ENCODE measurements at places on chromosomes 3 and 15. TPM values are rescaled to one million over a fixed set of nuclear protein-coding genes. Genes with fewer than 3 reads are reported as not detected.

The IRAK2 gene
- total RNA-seq: 40.7 TPM

The CEP19 gene
- 1.9 TPM for total RNA-seq

The ARHGAP31 gene
- 0.43 TPM for total RNA-seq

The P2RY13 gene
- total RNA-seq: not detected

The TERC gene
- 1,776 TPM for total RNA-seq

The TMIE gene
- total RNA-seq: 0.85 TPM

The CGNL1 gene
- 0.43 TPM for total RNA-seq

The TRH gene
- not detected for total RNA-seq

The ZPLD1 gene
- total RNA-seq: 1.7 TPM

The TMEM87A gene
- total RNA-seq: 170 TPM

The SERPINI2 gene
- not detected for total RNA-seq

The ANO10 gene
- total RNA-seq: 21.7 TPM

The RPL29 gene
- 1,891 TPM for total RNA-seq

The RLBP1 gene
- 0.96 TPM for total RNA-seq

The ACOX2 gene
- under 0.01 TPM for total RNA-seq

The TOP2B gene
- total RNA-seq: 53.7 TPM

The TGM4 gene
- total RNA-seq: 0.48 TPM

The BTD gene
- 16.4 TPM for total RNA-seq

The SLC6A1 gene
- not detected for total RNA-seq

The PPM1L gene
- total RNA-seq: 7.0 TPM

The MED12L gene
- total RNA-seq: under 0.01 TPM

The REC114 gene
- total RNA-seq: not detected

The SST gene
- not detected for total RNA-seq

The C3orf70 gene
- not detected for total RNA-seq

The HIGD2B gene
- not detected for total RNA-seq

The ZNF660 gene
- total RNA-seq: not detected

The DPH6 gene
- 15.3 TPM for total RNA-seq

The ALPK3 gene
- total RNA-seq: under 0.01 TPM

The NDUFB4 gene
- total RNA-seq: 23.4 TPM

The SLC2A2 gene
- under 0.01 TPM for total RNA-seq

The RPL14 gene
- 328 TPM for total RNA-seq

The CELSR3 gene
- 3.4 TPM for total RNA-seq

The MORC1 gene
- total RNA-seq: not detected

The CHRM5 gene
- total RNA-seq: not detected

The GPR62 gene
- total RNA-seq: not detected

The SLC28A1 gene
- total RNA-seq: not detected

The GLDN gene
- 0.21 TPM for total RNA-seq

The HCLS1 gene
- 1.9 TPM for total RNA-seq

The LRRC34 gene
- 0.64 TPM for total RNA-seq

The NPAP1 gene
- not detected for total RNA-seq

Measured in tracheal epithelial cell (primary cell).